ENCODE measurements at places on chromosomes 6 and 20.

GRCh38 chr6:39686976-39687375 is 38.2 kb downstream of the KIF6 start:
- DNase-seq: no peak

DNA sequence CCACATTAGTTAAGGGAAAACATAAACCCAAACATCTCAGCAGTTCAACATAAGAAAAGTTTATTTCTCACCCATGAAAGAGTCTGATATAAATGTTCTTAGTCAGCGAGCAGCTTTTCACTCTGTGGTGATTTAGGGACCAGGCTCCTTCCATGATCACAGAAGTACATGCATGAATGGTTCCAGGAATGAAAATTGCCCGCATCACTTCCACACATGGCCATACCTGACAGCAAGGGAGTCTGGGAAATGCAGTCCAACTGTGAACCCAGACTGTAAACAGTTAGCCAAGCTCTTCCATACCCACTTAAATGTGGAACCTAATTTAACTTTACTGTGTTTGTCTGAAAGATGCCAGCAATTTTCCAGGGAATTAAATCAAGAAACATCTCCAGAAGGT is 353.9 kb downstream of the HACE1 start:
- DNase-seq: no peak

- no peak for DNase-seq
Observed at GRCh38 chr6:135033238-135033637, 21.4 kb downstream of the HBS1L start.

- DNase-seq: no peak
Observed at GRCh38 chr6:3965071-3965718, 113.7 kb downstream of the FAM217A start.

DNA sequence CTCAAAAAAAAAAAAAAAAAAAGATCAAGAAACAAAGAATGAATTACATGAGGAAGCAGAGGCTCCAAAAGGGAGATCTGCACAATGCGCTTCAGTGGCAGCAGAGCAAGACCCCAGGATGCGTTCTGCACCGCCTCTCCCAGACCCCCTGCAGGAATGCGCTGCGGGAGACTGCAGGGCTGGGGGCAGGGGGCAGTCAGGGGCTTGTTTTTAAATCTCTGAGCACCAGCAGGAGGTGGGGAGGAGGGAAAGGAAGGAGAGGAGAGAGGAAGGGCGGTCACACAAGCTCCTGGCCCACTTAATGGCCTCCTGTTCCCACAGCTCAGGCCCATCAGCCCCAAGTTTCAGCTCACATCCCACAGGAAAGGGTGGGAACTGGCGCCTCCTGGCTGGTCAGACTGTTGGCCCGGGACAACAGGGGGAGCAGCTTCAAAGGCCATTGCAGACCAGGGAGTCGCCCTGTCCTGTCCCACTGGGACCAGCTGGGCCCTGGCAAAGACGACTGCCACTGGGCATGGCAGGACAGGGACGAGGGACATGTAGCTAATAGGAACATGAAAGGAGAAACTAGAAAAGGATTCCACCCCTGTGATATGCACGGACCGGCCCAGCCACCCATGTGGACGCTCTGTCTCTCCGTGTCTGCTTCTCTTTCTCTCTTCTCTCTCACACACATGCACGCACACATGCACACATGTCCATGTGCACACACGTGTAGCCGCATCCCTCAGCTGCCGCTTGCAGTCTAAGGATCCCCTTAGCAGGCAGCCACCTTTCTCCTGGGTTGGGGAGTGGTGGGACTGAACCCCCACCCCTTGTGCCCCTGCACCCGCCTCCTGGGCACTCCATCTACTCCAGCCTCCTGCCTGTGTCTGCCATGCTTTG is 34.7 kb downstream of the TFEB start:
- no peak for DNase-seq

DNA sequence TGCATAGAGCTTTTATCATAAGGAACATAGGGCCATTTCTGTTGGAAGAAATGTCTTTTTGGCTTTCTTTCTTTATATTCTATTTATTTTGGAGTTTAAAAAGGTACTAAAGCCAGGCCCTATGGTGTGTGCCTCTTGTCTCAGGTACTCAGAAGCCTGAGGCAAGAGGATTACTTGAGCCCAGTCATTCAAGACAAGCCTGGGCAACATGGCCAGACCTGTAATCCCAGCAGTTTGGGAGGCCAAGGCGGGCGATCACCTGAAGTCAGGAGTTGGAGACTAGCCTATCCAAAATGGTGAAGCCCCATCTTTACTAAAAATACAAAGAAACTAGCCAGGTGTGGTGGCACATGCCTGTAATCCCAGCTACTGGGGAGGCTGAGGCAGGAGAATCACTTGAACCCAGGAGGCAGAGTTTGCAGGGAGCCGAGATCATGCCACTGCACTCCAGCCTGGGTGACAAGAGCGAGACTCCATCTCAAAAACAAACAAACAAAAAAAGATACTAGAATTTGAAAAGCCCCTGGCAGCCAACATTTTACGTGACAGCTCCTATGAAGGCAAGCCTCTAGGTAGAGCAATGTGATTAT is 80.0 kb downstream of the CBFA2T2 start:
- no peak for DNase-seq

DNA sequence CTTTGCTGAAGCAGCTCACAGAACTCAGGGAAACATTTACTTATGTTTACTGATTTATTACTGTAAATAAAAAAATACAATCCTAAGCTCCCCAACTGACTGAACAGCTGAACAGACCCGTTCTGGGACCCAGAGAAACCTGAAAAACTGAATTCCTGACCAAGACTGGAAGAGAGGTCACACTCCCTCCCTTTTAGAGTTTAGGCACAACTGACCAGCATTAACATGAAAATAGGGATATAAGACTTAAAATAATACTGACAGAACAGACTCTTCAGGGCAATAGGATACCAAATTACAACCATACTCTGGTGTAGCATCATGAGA is 11.7 kb upstream of the RPS10 start:
- DNase-seq: no peak

DNA sequence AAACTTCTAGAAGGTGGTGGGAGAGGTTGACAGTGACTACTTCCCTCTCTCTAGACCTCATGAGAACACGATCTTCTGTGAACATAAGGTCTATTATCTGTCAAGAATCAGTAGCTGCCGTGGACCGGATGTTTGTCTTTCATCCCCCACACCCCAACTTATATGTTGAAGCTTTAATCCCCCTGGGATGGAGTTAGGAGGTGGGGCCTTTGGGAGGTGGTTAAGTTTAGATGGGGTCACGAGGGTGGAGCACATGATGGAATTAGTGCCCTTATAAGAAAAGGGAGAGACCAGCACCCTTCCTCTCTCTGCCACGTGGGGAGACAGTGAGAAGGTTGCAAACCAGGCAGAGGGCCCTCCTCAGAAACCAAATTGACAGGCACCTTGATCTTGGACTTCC is 409.1 kb downstream of the QKI start:
- DNase-seq: no peak

DNA sequence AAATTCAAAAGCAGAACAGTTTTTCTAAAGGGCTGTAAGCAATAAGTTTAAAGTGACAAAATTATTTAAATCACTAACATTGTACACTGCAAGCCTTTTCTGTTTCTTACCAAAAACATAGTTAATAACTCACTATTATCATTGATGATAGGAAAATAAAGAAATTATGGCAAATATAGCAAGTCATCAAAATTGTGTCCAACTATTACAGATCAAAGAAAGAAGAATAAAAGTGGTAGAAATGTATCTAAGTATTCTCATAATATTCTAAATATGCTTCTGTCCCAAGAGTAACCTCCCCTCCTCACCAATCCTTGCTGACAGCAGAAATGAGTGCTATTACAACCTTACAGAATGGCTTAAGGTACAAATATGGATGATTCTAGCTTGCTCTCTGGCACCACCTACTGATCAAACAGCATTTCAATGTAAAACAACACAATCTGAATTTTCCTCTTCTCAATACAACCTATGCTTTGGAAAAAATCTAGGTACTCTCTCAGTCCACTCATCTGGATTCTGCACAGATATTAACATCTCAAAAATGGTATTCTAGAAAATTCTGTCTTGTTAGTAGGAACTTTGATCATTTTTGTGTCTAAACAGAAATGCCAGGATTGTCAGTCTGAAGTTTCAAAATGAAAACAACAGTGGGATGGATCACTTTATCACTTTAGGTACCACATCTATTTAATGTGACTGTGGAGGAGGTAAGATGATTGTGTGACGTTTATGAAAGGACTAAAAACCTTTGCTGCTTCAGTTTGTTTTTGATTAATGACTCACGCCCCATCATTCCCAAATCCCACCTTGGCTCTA is 40.9 kb downstream of the ZFP64 start:
- DNase-seq: peak; percentile 39

DNA sequence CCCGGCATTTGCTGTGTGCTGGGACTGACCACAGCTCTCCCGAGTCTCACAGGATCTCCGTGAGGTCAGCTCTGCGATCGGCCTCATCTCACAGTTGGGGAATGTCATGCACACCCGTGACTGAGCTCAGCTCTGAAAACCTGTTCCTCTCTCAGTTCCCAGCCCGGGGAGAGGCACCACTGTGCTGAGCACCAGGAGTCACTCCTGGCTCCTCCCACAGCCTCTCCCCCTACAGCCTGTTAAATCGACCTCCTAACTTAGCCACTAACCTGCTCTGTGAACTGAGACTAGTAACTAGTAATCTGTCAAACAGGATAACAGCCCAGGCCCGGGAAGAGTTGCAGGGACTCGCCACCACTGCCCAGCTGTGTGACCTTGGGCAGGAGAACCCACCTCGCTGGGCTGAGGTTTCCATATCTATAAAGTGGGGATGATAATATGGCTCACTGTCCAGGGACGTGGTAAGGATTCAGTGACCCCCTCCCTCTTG is 20.1 kb upstream of the NOL4L start:
- DNase-seq: peak; percentile 93

DNA sequence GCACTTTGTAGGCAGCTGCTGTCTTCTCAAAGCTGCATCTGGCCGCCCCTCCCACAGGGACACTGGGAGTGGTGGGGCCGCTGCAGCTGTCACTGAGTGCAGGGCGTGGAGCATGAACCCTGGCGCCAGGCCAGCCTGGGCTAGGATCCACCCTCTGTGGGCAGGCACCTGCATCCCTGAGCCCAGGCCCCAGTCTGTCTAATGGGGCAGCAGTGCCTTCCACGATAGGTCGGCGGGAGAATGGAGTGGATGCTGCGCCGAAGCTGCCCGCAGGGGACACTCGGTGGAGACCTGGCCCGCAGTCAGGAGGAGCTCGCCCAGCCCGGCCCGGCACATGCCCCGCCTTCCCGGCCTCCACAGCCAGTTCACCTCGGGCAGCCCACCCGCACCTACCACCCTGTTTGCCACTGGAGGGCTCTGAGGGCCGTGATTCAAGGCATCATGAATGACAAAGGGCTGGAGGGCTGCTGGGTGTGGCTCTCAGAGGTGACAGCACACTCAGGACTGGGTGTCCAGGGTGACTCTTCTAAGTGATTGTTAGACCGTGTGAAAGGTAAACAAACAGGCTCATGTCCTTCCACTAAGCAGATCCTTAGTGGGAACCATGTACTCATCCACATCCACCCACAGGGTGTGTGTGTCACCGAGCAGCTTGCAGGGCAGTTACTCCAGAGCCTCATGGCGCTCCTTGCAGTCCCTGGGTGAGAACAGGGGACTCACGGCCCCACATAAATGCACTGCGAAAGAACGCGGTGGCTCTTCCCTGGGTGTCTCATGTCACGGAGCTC is 133.9 kb downstream of the AGPAT4 start:
- peak; percentile 16 for DNase-seq

GRCh38 chr6:166483026-166483425 is 100.3 kb upstream of the MPC1 start:
- no peak for DNase-seq

DNA sequence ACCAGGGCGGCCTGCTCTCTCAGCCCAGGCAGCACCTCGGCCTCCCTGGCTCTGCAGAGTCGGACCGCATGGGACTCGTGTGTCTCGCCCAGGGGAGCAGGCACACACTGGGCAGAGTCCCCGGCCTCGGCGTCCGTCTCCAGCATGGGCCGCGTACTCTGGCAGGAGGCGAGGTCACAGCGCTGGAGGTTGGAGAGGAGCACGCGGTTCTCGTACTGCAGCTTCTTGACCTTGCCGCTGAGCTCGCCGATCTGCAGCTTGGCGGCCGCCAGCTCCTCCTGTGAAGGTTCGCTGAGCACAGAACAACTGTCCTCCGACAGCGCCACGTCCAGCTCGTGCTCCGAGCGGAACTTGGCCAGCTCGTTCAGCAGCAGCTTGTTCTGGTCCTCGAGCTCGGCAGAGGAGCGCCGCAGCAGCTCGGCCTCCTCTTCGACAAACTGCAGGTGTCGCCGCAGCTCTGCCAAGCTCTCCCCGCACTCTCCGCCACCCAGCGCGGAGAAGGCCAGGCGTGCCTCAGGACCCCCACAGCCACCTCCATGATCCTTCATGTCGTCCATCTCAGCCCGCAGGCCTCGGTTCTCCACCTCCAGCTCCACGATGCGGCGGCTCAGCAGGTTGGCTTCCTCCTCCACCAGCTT is 42.0 kb upstream of the DSN1 start:
- no peak for DNase-seq

GRCh38 chr6:158903801-158904200 is 84.6 kb upstream of the EZR start:
- no peak for DNase-seq

DNA sequence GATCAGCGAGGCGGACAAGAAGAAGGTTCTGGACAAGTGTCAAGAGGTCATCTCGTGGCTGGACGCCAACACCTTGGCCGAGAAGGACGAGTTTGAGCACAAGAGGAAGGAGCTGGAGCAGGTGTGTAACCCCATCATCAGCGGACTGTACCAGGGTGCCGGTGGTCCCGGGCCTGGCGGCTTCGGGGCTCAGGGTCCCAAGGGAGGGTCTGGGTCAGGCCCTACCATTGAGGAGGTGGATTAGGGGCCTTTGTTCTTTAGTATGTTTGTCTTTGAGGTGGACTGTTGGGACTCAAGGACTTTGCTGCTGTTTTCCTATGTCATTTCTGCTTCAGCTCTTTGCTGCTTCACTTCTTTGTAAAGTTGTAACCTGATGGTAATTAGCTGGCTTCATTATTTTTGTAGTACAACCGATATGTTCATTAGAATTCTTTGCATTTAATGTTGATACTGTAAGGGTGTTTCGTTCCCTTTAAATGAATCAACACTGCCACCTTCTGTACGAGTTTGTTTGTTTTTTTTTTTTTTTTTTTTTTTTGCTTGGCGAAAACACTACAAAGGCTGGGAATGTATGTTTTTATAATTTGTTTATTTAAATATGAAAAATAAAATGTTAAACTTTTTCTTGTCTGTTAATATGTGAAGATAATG is 2.2 kb downstream of the HSPA1B start:
- DNase-seq: peak; percentile 60

DNA sequence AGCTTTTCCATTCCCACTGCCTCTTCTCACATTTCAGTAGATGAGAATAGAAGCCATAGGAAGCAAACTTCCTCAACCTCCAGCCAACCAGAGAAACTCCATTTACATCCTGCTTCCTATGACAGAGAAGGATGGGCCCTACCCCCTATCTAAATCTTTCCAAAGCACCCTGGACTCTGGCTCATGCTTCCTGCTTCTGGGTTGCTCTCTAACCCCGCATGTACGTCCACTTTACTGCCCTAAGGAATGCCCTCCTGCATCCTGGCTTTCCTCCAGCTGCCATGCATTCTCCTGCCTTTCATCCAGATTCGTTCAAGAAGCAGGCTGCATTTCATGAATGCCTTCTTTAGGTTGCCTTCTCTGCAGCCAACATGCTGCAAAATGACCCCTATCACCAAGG is 91.9 kb downstream of the FAM217A start:
- DNase-seq: no peak
